ENCODE measurements at places on chromosomes 12 and 14.
A peak's percentile ranks its signal among the peaks of the same experiment; 100 is the strongest.

DNA sequence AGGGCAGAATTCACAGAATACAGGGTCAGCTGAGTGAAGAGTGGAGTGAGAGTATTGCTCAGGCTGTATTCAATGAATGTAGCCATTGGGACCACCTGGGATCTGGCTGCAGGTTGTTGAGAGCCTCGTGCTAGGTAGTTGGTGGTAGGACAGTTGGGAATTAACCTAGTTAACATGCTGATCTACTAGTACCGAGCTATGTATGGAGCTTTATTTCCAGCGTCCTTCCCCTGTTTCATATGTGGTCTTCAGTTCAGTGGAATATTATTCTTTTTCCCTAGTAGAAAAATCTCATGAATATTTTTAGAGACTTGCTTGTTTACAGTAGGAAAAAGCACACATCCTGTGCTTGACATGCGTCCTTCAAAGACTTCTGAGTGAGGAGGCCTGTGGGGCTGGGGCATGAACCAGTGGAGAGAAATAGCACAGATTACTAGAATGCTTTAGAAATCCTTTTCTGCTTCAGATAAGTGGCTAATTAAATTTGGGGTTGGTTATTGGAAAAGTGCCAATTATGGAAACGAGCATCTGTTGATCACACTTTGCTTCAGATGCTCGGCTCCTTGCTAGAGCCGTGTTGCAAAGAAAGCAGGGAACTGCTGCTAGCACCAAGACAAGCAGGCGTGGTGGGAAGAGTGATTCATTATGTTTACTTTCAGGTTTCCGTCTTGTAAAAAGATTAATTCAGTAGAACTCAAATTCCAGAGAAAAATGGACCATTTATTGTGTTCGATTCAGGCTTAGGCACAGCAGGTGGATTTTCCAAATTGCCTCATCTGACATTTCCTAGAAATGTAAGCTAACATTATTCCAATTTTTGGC is 53.6 kb downstream of the ARF6 start:
- peak; percentile 79 for DNase-seq

DNA sequence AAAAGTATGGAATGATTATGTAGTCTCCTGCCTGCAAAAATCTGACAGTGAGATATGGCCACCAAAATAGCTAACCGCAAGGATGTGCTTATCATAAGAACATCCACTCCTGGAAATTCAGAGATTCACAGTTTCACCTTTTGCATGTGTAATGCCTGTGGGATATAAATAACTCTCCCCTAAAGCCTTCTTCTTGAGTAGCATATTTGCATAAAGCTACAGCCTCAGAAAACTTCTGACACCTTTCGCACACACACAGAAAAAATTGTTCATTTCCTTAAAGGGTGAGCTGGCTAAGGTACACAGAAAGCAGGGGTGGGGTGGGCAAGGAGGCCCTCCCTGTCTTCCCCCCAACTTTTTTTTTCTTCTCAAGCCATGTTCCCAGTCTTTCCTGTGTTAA is 3.1 kb upstream of the IGF1 start:
- DNase-seq: no peak

DNA sequence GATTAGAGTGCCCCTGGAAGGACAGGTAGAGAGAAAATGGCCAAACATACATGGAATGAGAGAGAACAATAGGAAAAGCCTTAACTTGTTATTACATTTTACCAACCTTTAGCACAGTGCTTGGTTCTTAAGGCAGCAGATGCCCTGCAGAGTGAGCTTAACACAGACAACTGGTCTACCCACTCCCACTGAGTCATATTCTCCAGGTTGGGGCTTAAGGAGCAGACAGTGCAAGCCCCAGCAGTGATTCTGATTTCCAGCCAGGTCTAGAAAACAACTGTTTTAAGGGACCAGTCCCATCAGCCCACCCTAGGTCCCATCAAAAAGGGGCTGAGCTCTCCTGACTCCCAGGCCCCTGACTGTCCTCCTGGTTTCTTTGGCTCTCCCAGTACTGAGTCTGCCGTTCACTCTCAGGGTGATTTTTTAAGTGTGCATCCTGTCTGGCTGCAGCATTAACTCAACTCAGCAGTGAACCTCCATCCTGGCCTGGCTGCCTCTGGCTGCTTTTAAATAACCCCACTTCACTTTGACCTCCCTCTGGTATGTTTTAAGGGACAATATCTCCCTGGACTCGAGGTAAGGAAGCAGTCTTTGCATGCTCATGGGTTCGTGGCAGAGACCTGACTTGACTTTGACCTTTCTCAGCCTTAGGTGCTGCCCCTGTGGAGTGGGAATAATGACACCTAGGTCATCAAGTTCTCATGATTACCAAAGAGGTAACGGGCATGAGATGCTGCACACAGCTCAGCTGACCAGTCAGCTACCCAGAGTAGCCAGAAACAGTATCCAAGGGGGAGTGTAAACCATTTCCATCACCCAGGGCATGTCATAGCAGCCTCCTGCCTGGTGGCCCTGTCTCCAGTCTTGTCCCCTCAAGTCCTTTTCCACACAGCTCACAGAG is 210.7 kb upstream of the PWP1 start:
- DNase-seq: no peak

- peak; percentile 78 for DNase-seq
These were observed 95.1 kb downstream of the LLPH start for GRCh38 chr12:66035288-66035966.

Data from tongue (tissue), 3 donors.